ENCODE measurements at places on chromosomes 2 and 18.

- DNase-seq = no peak
Measured at GRCh38 chr18:11380968-11381367, 228.4 kb upstream of the SLC35G4 start.

- DNase-seq = no peak
Measured at GRCh38 chr2:168663993-168664392, 138.4 kb upstream of the NOSTRIN start.

DNA sequence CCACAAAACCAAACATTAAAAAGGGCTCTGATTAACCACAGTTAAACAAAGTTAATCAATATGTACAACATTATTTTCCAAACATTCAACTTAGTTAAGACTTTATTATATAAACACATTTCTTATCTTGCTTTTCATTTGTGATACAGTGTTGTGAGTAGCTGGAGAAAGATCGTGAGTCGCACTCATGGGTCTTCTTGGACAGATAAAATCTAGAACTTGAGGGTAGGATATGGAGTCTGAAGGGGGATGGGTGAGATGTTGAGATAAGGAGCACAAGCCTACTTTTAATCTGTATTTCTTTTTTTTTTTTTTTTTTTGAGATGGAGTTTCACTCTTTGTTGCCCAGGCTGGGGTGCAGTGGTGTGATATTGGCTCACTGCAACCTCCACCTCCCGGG, 22.6 kb upstream of the TMEM214 start:
- no peak for DNase-seq

- no peak for DNase-seq
Measured at GRCh38 chr18:62458868-62459716, 63.7 kb upstream of the ZCCHC2 start.

- no peak for DNase-seq
Measured at GRCh38 chr2:168097431-168097830, 150.0 kb downstream of the STK39 start.

DNA sequence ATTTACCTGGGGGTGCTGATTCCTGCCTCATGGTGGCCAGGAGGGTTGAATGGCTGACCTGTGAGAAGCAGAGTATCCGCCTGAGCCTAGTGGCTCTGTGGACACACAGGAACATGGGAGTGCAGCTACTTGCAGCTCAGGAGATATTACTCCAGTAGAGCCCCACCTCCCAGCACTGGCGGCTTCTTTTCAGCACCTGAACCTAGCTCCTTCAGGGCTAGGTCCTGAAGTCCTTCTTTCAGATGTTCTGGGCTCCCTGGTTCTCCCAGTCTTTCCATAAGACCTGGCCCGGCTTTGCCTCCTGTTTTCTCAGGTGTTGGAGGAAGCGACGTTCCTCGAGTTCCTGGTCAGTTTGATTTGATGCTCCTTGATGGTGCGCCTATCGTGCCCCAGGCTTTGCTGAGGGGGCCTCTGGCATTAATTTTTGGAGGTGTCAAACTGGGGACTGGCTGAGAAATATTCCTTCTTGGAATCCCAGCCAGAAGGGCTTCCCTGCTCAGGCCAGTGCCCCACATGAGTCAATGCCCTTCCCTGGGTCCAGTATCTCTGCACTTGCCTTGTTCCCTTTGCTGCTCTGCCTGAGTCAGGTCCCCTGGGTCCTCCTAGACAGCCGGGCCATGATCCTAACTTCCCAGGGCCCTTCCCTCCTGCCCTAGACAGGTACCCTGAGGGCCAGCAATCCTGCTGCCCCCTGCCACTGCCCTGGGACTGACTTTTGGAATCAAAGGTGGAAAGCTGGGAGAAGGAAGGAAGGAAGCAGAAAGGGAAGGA, 110.7 kb upstream of the HAAO start:
- no peak for DNase-seq

GRCh38 chr18:57802213-57803102, 657 bp downstream of the ATP8B1 start:
- no peak for DNase-seq

- DNase-seq = no peak
Measured at GRCh38 chr2:238439917-238440316, 13.2 kb downstream of the ASB1 start.

DNA sequence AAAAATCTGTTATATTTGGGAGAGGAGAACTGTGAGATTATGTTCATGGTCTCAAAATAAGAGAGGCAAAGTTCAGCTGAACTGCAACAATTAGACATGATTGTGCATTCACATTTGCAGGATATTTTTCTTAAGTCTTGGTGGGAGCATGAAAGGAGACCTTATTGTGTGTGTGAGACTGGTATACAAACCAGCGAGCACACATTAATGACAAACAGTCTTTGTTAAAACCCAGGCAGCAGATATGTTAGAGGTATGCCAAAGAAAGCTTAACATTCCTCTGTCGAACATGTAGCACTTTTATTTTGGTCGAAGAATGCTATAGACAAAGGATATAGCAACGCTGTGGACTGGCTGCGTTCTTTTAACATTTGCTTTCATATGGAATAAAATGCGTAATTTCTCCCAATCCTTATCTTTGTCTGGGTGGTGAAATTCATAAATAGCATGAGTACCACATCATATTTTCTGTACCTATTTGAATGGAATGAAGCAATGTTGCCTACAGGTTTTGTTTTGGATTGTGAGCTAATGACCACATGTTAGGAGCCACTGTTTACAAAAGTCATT, 88.4 kb downstream of the ICOS start:
- DNase-seq = no peak

DNA sequence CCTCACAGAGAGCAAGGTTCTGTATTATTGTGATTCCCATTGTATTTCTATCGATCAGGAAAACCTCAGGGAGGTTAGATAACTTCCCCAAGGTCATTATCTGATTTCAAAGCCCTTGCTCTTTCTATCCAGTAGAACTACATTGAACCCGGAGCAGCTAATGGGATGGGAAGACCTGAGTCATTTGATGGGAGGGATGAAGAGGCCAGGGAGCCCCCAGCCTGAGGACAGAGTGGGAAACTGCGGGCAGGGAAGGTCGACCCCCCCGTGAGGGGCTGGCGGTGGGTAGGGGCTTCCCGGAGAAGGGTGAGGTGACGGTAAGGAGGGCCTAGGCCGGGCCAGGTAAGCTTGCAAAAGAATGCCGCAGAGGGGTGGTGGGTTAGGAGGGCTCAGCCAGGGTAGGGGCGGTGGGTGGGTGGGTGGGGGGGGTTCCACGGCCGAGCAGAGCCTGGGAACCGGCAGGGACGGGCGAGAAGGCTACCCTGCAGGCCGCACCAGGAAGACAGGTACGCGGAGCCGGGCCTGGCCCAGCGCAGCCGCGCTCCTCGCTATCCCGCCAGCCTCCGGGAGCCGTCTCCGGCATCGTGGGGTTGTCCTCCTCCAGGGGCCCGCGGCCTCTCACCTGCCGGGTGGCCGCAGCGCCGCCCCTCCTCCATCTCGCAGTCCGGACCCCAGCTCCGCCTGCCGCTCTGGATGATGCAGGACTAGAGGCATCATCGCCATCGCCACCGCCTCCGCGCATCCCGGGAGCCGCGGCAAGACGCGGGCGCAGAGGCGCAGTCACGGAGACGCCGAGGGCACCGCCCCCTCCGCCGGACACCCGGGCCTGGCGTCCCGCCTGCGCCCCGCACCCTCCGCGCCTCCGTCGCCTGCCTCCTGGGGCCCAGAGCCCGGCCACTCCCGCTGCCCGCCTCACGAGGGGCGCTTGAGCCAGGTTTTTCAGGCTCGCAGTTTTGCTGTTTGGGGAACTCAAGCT, at the start of gene GPR75:
Gene GPR75, minus strand, starts transcription at position 762 of the 976 bp plus-strand sequence. CDS start 5,211 bp downstream, outside the sequence.
- no peak for DNase-seq

DNA sequence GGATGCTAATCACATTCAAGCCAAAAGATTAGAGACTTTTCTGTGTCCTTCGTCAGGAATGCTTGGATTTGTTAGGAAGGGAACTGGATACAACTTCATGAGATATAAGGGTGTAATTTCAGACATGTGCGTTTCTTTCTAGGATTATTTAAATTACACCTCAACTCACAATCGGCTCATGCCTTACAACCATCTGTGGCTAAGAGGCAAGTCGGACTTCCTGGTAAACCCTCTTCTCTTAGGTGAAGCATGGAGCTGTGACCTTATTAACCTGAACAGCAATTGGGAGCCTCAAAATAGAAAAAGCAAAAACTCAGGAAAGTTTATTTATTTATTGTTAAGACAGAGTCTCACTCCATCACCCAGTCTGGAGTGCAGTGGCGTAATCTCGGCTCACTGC, 61.8 kb downstream of the SEMA4F start:
- DNase-seq = no peak

- DNase-seq = no peak
Measured at GRCh38 chr2:7270011-7270431, 352.8 kb downstream of the RNF144A start.

DNA sequence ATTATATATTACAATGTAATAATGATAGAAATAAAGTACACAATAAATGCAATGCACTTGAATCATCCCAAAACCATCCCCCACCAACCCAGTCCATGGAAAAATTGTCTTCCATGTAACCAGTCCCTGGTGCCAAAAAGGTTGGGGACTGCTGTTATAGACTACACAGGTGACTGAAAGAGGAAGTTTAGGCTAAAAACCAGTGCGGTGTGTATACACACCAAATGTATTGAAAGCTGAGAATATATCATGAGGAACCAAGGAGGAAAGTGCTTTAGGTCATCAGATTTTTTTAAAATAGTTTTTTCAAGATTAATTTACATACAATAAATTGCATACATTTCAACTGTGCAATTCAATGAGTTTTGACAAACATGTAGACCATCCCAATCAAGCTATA, 20.5 kb upstream of the C1D start:
- DNase-seq = no peak

DNA sequence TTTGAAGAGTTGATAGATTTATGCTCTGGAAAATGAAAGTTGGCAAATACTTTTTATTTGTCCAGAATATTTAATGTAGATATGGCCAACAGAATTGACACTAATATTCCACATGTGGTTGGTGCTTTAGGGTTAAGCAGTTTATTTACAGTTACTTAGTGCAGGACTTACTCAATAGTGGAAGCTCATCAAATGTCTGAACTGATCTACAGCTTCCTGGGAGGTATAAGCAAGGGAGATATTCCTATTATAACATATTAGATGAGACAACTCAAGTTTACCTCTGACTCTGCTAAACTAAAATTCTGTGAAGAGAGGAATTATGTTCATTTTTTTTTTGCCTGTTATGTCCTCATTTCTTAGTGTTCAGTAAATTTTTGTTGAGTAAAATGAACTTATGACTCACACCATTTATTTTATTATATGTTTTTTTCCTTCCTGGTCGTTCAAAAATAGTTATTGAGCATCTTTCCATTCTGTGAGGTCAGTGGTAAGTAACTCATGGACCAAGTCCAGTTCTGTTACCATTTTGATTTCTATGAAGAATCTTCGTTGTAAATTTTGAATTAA, 13.6 kb downstream of the ABI2 start:
- no peak for DNase-seq

DNA sequence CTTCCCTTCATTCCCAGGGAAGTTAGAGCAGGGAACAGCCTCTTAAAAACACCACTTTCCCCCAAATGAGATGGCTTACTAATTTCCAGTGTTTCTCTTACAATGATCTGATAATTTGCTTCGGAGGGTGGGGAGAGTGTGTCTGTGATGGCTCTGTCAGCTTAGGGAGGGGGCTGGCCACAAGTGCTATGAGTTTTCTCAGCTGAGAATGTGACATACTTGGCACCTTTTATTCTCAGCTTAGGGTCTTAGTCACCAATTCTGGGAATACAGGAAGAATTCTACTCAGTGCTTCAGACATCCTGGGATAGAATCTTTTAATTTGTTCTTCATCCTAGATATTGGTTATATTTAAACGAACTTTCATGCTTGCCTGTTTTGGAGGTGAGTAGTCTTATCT, 64.4 kb downstream of the AOX1 start:
- no peak for DNase-seq

DNA sequence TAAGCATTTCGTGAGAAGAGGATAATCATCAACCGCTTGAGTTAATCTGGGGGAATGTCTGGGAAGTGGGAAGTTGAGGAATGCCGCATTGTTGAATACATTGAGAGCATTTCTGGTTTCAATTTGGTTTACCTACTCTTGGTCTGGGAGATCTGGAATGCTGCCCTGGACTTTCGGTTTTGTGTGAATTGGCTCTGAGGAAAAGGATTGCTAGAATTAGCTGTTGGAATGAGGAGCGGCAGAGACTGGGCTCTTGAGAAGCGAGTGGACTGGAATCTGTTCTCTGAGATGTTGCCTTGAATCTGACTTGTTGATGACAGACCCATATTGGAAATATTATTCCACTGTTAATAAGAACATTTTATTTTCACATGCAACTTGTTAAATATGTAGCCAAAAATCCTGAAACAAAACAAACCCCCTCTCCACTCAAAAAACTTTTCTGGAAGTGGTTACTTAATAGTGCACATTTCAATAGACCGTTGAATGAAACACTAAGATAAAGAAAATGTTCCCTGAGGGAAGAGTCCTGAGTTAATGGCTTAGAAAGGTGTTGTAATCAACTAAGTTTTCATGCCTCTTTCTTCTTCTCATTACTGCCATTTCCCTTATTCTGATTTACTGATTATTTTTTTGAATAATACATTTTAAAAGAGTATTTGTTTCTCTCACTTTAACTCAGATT, 50.8 kb downstream of the PTPRM start:
- DNase-seq = no peak

- DNase-seq = no peak
Measured at GRCh38 chr2:231785822-231786176, 446 bp upstream of the COPS7B start.

GRCh38 chr2:17543131-17543660, 2.7 kb downstream of the VSNL1 start:
- DNase-seq = no peak

DNA sequence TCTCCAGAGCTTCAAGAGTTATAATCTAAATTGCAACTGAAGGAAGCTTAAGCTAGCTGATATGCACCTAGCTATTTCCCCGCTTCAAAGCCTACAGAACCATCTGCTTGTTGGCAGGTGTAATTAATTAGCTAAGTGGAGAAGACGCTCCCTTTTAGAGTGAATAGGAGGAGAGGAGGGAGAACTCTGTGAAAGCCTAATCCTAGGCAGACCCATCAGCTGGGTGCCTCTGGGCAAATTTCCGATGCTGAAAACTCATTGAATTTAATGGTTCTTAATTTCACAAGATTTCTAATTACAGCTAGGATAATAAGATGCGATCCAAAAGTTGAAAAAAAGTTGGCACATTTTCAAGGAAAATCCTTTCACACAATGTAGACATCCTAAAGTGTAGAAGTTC, 735.9 kb downstream of the ERBB4 start:
- DNase-seq = no peak

- no peak for DNase-seq
Measured at GRCh38 chr2:39033980-39034379, 86.9 kb downstream of the SOS1 start.

DNA sequence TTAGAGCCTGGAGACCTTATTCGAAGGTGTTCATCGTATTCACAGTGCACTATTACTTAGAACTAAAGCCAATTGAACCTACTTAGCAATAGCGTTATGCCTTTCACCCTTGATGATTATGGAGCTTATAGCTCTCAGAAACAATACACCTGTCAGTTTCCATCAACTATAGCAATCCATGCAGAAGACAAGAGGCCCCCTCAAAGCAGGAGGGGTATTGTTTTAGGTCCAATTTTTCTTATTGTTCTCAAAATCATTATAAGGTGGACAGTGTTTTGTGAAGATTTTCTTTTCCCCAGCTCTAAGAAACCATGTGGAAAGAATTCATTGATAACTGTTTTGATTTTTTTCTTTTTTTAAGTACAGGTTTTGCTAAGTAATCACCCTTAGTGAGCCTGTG, 135.5 kb downstream of the MEIS1 start:
- DNase-seq = no peak

- DNase-seq = no peak
Measured at GRCh38 chr18:41052625-41053024, 902.4 kb upstream of the PIK3C3 start.

Data from thymus (tissue), 14 donors.